ENCODE measurements at places on chromosomes 2 and 18. TPM values are rescaled to one million over a fixed set of nuclear protein-coding genes. Genes with fewer than 3 reads are reported as not detected.

GRCh38 chr18:24672165-24672941 is 211.9 kb downstream of the HRH4 start:
- DNase-seq, result no peak

GRCh38 chr18:49768051-49768391 is 45.3 kb downstream of the ACAA2 start:
- DNase-seq, result peak; percentile 75

The DCDC2C gene
- not detected for total RNA-seq

DNA sequence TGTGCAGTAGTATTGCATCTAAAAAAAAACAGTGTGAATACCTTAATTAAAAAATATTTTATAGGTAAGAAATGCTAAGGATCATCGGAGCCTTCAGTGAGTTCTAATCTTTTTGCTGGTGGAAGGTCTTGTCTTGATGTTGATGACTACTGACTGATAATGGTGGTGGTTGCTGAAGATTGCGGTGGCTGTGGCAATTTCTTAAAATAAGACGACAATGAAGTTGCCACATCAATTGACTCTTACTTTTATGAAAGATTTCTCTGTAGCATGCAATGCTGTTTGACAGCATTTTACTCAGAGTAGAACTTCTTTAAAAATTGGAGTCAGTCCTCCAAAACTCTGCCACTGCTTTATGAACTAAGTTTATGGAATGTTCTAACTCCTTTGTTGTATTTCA is 36.2 kb downstream of the GLS start:
- DNase-seq, result no peak

The SCYGR4 gene
- total RNA-seq, result not detected

The COLEC11 gene
- 1.5 TPM for total RNA-seq

DNA sequence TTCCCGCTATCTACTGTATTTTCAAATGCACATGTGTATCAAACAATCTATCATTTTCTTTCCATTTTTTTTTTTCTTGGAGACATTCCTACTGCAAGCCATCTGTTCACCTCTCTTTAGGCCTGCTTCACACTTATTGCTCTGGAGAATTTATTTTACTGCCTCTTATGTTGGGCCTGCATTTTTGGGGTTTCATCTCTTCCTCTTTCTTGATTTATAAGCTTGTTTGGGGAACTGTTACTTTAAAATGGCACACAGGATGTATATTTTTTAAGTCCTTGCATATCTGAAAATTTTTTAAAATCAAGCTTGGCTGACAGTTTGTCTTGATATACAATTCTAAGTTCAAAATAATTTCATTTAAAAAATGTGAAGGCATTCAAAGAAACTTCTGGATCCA is 3.5 kb upstream of the RAB27B start:
- DNase-seq, result no peak

- no peak for DNase-seq
Observed at GRCh38 chr2:14344355-14344754, 288.2 kb upstream of the LRATD1 start.

DNA sequence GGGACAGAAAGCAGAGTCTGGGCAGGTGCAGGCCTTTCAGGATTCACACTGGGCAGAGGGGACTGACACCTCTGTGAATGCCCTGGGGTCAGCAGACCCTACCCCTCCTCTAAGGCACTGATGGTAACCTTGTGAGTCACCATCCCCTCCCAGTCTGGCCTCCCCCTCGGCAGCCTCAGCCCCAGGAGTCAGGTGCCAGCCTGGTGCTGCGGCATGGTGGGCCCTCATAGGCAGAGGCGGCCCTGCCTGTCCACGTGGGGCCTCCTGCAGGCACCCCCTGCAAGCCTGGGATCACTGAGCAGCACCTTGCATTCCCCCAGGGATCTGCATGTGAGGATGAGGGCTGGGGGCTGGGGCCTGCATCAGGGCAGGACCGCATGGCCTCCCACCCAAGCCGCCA is 4.8 kb upstream of the GPR17 start:
- no peak for DNase-seq

GRCh38 chr18:12003894-12004293 is 22.6 kb downstream of the IMPA2 start:
- no peak for DNase-seq

DNA sequence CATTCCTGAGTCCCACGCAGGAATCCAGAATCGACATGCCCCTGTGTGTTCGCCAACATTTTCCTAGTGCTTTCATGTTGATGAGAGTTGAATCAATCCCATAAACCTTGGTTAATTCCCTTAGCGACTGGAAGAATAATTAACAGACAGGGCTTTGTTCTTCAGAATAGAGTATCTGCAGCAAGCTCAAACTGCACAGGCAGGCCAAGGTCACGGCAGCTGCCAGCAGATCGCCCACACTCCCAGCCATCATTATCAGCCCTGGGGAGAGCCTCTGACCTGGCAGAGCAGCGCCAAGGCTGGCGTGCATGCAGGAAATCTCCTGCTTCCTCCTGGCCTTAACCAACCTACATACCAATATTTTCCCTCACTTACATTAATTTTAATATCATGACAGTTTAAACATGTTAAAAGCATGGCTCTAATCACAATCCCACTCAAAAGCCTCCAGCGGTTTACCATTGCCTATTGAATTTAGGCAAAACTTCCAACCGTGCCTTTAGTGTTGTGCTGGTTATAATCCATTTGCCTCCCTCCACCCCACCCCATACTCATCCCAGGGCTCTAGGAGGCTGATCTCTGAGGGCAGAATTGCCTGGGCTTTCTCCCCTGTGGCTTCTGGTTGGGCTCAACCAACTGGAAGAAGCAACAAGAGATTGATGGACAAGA is 46.8 kb upstream of the NCK2 start:
- no peak for DNase-seq

The TMX3 gene
- total RNA-seq, result 56.4 TPM

DNA sequence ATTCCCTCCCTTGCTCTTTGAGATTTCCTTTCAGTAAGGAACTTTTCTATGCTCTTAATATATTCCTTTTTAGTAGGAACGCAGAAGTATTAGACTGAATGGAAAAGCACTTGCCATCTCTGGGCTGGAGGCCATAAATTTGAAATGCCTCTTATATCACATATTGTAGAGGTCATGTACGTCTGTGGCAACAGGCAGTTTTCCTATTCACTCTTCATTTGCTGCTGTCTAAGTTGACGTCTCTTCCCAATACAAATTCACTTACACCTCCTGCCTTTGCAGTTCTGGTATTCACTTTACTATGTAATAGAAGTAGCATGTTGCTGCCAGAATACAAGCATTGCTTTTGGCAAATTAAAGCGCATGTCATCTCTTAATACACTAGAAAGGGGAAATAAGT is 34.7 kb downstream of the MGAT4A start:
- no peak for DNase-seq

GRCh38 chr2:215752991-215753390 is 260.4 kb downstream of the MREG start:
- DNase-seq, result no peak

The NT5C1B gene
- not detected for total RNA-seq
